ENCODE measurements at places on chromosomes 4 and X.

DNA sequence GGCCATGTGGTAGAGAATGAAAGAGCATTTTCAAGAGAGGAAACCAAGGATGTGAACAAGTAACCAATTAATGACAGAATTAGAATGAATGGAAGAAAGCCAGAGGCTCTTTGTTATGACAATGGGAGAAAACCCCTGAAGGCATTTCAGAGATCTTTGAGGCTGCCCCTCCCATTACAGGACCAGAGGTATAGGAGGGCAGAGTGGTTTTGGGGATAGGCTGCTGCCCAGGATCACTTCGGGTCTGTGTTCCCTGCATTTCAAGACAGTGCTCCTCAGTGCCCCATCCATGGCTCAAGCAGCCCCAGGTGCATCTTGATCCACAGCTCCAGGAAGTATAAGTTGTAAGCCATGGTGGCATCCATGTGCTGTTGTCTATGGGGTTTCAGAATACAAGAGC lies 124.0 kb upstream of the HPF1 start:
- no peak for DNase-seq

DNA sequence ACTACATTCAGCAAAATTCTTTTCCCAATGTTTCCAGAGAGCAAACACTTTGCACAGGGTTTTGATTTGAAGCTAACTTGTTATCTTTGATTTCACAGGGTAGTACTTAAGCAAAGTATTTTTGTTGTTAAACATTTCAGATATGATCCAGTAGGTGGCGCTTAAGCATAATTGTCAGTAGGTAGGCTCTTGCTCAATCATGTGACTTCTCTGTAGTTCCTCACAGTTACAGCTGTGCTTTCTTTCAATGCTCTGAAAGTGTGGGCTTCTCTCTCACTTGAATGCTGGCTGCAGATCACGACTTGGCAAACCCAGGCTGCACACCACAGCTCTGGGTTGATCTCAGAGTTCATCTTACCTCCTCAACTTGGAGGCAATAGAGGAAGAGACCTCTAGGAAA lies 1016.5 kb downstream of the SH3BGRL start:
- no peak for DNase-seq

DNA sequence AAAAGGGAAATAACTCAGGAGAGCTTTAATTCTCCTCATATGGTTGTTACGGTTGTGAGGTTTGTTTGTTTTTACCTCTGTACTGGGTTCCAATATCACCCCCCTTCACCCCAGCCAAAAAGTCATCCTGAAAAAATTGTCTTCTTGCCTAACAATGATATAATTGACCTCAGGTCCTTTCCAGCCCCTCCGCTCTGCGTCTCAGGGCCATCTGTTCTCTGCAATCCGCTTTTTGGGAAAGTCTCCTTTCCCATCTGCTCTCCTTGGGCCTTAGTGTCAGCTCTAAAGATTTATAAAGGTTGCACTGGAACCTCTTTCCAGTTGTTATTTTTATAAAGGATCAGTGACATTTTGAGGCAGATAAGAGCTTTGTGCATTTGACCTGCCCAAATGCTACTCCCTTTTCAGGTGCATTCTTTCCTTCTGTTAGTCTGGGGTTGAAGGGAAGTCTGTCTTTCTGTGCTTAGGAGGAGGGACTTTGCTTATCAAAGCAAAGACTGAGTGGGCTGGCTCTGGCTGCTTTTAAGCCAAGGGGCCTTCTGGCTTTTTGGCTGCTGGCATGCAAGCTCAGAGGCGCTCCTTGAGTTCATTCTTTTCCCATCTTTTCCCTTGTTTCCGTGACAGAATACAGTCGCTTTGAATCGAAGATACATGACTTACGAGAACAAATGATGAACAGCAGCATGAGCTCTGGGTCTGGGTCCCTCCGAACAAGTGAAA lies 34.1 kb downstream of the DLG3 start:
- DNase-seq, result no peak

DNA sequence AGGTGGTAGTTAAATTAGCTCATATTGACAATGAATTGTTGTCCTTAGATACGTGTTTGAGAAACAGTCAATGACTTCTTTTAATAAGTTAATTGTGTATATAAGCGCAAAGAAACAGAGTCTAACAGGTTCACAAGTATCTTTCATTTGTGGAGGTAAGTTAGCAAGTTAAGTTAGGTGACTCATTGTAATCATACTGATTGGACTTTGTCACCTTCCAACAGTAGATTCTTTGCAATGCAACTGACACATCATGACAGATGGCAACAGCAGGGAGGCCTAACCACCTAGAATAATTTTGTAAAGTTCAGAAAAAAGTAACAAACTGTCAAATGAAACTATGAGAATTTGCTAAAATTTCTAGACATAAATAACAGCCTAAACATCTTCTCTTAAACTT lies 207.6 kb upstream of the PITX2 start:
- DNase-seq, result no peak

DNA sequence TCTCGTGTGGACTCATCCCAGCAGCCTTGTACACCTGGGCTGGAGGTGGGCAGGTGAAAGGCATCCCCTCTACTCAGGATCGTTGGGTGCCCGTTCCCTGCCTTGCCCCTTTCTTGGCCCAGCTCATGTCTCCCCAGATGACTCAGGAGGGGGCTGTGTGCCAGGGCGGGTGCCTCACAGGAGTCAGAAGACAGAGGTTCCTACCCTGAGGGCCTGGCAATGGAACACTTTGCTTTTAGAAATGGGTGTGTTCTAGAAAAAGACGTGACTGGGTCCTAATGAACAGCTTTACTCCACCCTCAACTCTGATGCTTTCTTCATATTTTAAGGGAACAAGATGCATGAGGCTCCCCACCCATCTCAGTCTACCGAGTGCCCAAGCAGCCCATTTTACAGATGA lies 22.5 kb upstream of the TRIM2 start:
- no peak for DNase-seq
